NAMALWA (cell line): ENCODE measurements at places on chromosomes 7 and 10.

- no peak for DNase-seq
These were observed 5.1 kb upstream of the SLC16A12 start for GRCh38 chr10:89540420-89540949.

DNA sequence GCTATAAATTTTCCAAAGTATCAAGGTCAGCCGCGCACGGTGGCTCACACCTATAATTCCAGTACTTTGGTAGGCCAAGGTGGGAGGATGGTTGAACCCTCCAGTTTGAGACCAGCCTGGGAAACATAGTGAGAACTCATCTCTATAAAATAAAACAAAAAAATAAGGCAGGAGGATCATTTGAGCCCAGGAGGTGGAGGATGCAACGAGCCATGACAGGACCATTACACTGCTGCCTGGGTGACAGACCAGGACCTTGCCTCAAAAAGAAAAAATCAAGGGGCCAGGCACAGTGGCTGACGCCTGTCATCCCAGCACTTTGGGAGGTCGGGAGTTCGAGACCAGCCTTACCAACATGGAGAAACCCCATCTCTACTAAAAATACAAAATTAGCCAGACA, 60.3 kb downstream of the ABI1 start:
- DNase-seq, result peak; percentile 52

GRCh38 chr7:19405541-19405940, 260.3 kb upstream of the FERD3L start:
- DNase-seq, result no peak

- peak; percentile 64 for DNase-seq
These were observed 63.6 kb downstream of the ANKRD7 start for GRCh38 chr7:118288098-118288497.

DNA sequence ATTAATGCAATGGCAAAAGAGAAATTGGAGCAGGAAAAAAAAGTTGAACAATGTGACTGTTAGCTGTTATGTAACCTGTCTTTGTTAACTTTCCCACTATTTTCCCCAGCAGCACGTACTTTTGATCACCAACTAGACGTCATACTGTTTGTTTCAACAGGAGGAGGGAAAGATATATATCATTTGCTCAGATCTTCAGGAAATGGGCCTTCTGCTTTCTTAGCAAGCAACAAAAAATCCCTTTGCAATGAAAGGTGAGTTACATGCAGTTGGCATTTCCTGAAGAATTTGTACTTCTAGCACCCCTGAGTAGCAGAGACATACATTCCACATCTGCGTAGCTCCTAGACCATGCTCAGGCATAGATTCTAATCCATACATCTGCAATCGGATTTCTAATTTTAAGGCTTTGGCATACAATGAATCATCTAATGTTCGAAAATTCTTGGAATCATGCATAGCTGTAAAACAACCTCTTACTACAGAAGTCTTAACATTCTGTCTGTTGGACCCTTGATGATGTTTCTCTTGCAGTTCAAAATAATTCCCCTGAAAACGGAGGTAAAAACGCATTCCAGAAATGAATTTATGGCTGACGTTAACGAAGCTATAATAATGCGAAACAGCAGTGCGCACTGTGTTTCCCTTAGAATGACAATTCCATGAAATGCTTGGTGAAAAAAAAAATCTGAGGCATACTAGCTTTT, 286.9 kb upstream of the MGMT start:
- DNase-seq, result no peak

- DNase-seq, result no peak
These were observed 49.0 kb upstream of the TOMM7 start for GRCh38 chr7:22871661-22872060.

DNA sequence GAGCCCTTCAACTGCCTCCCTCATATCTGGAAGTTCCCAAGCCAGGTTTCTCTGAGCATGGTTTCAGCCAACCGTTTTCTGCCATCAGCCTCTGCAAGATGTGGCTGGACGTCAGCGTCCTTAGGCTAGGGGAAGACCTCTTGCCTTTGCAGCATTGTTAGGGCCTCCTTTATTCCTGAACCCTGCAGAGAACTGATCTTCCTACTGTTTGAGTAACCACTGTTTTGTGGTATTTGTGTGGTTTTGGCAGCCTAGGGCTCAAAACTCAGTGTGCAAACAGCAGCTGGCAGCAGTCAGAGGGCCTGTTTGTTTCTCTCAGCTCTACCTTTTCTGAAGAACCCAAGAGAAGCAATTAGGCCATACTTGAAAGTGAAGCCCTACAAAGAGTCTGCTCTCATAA, 83.4 kb upstream of the SEMA3E start:
- no peak for DNase-seq

- DNase-seq, result no peak
These were observed 987.9 kb downstream of the CCSER2 start for GRCh38 chr10:85316276-85316675.

DNA sequence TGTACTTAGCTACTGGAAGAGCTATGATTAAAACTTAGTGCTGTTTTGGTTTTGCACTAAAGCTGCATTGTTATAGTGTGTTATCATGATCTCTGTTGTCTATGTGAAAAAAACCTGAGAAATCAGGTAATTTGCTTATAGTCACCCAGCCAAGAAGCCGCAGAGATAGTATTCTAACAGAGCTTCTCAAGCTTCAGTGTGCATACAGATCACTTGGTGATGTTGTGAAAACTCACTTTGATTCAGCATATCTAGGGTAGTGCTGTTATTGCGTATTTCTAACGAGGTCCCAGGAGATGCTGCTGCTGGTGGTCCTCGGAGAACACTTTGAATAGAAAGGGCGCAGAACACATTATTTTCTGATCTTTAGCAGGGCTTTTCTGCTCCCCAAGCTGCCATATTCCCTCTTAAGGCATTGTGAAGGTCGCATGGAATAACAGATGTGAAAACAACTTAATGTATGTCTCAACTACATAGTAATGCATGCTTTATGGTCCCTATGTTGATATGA, 68.4 kb upstream of the PDCD4 start:
- DNase-seq, result peak; percentile 72

DNA sequence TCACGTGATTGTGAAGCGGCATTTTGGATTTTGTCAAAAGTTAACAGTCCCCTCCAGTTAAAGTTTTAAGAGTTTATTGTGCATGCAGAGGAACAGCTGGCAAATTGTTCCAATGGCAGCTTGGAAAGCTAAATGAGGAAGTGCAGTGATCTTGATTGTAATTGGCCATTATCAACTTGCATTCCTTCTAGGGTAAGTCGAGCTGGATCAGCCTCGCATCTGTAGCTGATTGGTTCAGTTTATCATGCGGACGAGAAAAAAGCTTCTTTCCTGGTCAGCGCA, 566 bp downstream of the ZNF789 start:
- peak; percentile 81 for DNase-seq

- peak; percentile 21 for DNase-seq
These were observed 187.4 kb downstream of the RNLS start for GRCh38 chr10:88395677-88396076.

GRCh38 chr7:151434549-151434948, 5.4 kb downstream of the CRYGN start:
- no peak for DNase-seq

DNA sequence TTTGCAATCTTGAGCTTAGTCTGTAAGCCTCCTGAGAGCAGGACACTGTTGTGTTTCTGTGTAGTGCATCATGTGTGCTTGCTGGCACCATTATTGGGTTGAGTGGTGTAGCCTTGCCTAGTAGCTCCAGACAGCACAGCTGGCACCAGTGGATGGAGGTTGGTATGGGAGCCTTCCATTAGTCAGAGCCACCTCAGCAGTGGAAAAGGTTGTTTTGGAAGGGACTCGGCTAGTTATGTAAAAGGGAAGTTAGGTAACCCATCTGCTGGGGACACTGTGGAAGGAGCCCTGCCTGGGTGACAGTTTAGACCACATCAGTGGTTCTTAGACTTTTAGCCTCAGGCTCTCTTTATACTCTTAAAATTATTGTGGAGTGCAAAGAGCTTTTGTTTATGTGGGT, 16.3 kb downstream of the MINDY4 start:
- DNase-seq, result no peak

GRCh38 chr10:90640756-90641155, 217.1 kb downstream of the HTR7 start:
- no peak for DNase-seq

DNA sequence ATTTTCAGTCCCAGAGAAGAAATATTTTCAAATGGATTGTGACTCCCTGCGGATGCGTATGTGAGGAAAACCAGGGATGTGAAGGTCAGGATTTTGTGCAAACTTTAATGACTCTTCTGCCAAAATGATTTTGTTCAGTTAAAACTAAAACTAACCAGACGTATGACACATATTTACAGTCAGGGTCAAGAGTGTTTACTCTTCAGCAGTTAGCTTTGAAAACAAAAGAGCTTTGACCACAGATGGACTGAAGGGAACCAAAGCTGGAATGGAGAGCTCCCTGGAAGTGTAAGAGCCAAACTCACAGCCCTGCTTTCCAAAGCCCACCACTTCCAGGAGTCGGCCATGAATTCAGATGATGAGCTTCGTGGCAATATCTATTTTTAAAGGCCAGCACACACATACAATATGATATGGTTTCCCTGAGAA, 15.5 kb downstream of the SVIL start:
- no peak for DNase-seq

DNA sequence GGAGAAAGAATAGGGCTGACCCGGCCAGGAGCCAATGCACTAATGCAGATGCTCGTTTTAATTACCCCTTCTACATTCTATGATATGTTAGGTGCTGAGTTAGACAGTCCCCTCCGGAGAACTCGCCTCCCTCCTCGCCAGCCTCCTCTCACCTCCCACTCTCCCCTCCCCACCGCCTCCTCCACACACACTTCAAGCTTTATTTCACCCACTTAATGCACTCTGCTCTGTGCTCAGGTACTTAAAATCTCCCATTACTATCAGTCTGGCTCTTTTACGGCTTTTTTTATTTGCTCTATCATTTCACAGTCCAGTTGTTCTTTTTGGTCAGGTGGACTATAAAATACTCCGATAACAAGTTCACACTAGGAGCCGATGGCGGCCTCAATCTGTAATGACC, 231.6 kb downstream of the TEX36 start:
- no peak for DNase-seq

- no peak for DNase-seq
These were observed 291.5 kb upstream of the ZNF32 start for GRCh38 chr10:43939939-43940820.

DNA sequence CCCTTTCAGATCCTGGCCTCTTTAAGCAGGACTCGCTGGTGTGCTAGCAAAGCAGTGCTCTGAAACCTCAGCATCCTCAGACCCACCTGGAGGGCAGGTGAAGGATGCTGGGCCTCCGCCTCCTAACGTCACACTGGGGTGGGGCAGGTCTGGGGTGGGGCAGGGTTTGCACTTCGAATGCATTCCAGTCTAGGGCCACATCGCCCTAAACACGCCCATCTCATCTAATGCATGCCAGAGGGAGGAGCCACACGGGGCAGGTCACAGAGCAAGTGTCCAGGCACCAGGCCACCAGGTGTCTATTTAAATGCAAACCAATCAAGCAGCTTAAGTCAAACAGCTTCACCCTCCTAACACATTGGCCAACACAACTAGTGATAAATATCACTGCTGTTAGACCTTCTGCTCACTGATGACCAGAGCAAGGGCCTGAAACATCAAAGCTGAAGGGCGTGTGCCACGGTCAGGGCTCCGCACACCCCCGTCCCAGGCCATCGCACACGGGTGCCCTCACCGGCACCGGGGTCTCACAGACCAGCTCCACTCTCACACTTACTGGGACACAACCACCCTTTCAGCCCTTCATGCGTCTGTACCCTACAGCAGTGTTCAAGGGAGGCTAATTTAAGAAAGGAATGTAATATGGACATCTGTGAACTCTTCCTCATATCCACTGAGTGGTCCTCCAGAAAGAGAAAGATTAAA, 47.1 kb downstream of the DIP2C start:
- DNase-seq, result no peak

GRCh38 chr7:157391036-157391710, 54.4 kb downstream of the DNAJB6 start:
- DNase-seq, result no peak

DNA sequence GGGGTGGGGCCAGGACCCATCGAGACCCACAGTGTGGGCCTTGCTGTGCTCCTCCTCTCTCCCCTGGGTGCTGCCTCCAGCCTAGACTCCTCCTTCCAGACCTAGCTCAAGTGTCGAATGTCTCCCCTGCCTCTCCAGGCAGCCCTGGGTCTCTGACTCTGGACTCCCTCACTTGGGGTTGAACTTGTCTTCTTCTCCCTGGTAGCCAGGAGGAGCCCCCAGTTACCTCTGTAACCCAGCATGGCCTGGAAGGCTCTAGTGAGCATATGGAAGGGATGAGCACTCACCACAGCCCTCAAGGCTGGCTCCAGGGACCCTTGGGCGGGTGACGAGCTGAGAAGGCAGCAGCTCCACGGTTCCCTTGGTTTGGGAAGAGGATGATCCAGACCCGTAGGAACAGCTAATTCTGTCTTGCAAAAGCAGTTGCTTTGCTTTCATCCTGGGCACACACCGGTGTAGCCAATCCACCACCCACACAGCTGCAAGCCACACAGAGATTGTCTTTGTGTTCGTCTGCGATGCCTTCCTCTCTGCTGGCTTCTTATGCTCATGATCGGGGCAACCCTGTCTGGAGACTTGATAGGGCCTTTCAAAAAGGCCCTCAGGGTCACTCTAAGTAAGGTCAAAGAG, 52.3 kb upstream of the ANTXRL start:
- DNase-seq, result no peak

GRCh38 chr10:21399392-21400035, 126.0 kb downstream of the SKIDA1 start:
- DNase-seq, result no peak

DNA sequence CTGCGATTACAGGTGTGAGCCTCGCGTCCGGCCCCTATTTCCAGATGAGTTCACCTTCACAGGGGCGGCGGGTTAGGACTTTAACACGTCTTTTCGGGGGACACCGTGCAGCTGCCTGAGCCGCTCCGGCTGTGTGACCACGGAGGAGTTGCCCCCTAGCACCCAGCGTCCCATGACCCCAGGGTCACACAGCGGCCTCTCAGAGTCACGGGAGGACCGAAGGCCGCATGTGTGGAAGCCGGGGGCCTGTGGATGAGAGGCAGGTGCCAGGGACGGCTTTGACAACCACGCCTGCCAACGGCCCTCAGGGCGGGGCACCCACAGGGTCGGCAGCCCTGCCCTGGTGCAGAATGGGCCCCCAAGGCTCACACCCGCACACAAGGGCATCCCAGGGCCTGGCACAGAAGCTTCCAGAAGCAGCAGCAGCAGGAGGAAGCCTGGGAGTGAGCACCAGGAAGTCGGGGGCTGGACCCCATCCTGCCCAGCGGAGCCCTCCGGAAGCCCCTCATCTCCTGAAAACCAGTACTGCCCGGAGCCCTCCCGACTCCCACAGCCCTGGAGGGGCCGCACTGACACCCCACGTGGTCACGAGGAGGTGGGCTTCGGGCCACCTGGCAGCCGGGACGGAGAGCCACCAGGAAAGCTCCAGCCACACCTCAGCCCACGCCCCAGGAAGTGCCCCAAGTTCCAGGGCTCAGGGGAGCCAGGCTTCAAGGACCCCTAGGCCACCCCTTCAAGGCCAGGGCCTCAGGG, 32.7 kb downstream of the ADAP1 start:
- no peak for DNase-seq

- DNase-seq, result no peak
These were observed 40.7 kb downstream of the BTRC start for GRCh38 chr10:101394524-101395133.

- DNase-seq, result no peak
These were observed 203.7 kb upstream of the IMMP2L start for GRCh38 chr7:111765751-111766643.
